NCI-H524 treated with DMSO at 0.1 percent for 48 hours (cell line): ENCODE measurements at places on chromosomes 13 and 19.

DNA sequence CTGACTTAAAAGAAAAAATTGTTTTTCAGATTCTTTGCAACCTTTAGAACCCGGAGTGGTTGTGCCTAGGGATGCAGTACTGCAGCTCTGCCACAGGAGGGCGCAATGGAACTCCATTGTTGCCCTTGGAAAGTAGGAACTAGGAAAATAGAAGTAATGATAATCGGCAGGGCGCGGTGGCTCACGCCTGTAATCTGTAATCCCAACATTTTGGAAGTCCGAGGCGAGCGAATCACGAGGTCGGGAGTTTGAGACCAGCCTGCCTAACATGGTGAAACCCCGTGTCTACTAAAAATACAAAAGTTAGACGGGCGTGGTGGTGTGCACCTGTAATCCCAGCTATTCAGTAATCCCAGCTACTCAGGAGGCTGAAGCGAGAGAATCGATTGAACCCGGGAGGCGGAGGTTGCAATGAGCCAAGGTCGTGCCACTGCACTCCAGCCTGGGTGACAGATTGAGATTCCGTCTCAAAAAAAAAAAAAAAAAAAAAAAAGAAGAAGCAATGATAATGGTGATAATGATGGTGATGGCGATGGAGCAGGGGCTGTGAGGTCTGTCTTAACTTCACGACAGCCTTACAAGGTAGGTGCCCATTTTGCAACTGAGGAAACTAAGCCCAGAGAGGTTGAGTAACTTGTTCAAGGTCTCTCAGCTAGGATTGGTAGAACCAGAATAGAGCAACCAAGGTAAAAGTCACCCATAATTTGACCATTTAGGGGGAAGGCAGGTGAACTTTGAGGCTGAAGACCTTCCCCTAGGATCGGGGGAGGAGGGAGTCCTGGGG lies 5.5 kb upstream of the ADAMTS10 start:
- no peak for DNase-seq

GRCh38 chr19:50745221-50745620 lies 22.1 kb downstream of the CLEC11A start:
- DNase-seq: no peak

GRCh38 chr13:28012896-28013295 lies 24.4 kb upstream of the URAD start:
- DNase-seq: no peak

DNA sequence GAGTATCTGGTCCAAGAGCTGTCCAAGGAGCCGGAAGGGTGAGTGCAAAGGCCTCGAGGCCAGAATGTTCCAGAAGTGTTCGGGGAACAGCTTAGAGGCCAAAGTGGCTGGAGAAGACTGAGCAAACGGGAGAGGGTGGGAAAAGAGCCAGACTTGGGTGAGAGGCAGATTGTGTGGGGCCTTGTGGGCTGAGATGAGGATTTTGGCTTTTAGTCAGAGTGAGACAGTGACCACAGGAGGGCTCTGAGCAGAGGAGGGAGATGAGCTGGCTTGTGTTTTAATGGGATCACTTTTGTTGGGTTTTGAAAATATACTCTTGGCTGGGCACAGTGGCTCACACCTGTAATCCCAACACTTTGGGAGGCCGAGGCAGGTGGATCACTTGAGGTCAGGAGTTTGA lies 5.6 kb downstream of the NANOS2 start:
- no peak for DNase-seq

GRCh38 chr13:114296902-114297301 lies 15.5 kb downstream of the UPF3A start:
- no peak for DNase-seq

GRCh38 chr13:27425158-27425917 lies 919 bp downstream of the GTF3A start:
- DNase-seq: no peak

- DNase-seq: no peak
Observed at GRCh38 chr19:1244693-1245451, 3.3 kb downstream of the ATP5F1D start.

DNA sequence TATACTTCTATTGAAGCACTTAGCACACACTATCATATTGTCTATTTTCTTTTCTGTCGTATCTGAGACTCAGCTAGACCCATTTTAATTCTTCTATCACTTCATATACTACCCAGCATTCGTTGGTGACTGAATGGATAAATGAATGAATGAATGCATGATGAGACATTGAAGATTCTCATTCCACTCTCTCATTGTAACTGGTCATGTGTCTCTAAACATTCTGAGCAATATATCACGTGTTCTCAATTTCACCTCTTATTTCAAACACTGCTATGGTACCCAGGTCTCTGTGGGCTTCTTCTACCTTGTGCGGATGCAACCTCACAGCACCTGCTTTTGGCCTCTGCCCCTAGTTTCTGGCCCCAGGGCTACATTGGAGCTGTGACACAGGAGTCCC lies 65.2 kb upstream of the USPL1 start:
- no peak for DNase-seq

DNA sequence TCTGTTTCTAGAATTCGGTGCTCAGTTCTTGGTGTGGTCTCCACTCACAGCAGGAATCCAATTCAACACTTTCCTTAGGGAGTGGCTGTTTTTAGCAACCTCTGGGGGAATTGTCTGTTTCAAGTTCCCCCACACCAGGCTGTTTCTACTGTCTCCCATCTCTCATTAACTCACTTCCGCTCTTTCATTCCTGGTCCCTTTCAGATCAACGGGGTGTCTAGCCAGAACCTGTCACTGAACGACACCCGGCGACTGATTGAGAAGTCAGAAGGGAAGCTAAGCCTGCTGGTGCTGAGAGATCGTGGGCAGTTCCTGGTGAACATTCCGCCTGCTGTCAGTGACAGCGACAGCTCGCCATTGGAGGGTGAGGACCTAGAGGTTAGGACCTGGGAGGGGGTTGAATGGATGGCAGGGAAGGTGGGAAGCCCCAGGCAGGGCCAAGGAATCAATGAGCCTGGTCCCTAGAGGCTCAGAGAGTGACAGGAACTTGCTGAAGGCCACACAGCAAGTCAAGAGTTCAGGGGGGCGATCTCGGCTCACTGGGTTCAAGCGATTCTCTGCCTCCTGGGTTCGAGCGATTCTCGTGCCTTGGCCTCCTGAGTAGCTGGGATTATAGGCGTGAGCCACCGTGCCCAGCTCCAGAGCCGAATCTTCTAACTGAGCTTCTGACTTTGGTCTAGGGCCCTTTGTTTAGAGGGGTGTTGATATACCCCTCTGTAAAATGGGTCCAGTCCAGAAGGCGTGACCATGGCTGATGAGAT lies 25.5 kb downstream of the TJP3 start:
- no peak for DNase-seq

- no peak for DNase-seq
Observed at GRCh38 chr13:113862931-113863523, 849 bp downstream of the GAS6 start.

GRCh38 chr13:46211116-46211482 lies 629 bp upstream of the LRRC63 start:
- no peak for DNase-seq

GRCh38 chr13:60427285-60427684 lies 30.3 kb downstream of the TDRD3 start:
- no peak for DNase-seq

GRCh38 chr19:46442808-46443450 lies 14.2 kb upstream of the PNMA8C start:
- DNase-seq: no peak

- no peak for DNase-seq
Observed at GRCh38 chr13:99829593-99830239, 141.9 kb downstream of the ZIC5 start.

DNA sequence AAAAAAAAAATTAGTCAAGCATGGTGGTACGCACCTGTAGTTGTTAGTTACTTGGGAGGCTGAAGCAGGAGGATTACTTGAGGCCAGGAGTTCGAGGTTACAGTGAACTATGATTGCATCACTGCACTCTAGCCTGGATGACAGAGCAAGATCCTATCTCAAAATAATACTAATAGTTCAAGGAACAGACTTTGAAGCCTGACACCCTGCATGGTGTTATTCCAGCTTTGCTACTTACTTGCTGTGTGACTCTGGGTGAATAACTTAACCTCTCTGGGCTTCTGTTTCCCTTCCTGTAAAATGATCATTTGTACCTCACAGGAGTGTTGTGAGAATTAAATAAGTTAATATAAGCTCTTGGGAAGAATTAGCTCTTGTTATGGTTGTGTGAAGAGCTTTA lies 3.5 kb upstream of the FOSB start:
- DNase-seq: no peak

DNA sequence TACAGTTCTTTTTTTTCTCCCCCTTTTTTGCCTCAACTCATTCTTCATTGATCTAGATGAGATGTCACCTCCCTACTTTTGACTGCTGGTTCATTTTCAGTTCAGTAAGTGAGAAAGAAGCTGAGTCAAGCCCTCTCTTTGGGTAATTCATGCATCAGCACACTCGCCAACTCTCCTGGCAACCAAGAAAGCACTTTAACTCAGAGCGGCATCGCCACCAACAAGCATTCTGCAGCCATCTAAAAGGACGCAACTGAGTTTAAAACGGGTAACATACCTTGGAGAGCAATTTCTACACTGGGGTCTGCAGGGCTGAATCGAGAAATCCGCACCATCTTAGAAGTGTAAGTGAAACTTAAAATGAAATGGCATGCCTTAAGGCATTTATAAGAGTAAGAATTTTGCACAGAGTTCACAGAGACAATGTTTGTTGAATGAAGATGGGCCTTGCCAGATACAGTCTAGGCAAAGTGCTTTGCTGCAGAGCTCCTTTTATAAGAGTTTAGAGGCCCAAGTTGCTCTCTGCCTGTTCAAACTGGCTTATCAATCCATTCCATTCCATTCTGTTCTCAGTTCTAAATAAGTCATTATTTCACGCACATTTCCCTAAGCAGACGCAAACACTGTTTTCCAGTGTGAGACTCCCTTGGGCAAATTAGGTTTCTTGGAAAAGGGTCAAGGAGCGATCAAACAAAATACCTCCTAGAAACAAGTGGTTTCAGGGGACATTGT lies 338.0 kb downstream of the ENOX1 start:
- DNase-seq: no peak

DNA sequence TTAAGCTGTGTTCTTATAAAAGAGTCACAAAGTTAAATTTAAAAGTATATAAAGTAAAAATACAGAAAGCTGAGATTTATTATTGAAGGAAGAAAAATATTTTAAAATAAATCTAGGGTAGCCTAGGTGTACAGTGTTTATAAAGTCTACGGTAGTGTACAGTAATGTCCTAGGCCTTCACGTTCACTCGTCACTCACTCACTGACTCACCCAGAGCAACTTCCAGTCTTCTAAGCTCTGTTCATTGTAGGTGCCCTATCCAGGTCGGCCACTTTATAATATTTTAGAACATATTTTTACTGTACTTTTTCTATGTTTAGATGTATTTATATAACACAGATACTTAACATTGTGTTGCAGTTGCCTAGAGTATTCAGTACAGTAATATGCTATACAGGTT lies 47.4 kb downstream of the NDFIP2 start:
- no peak for DNase-seq

DNA sequence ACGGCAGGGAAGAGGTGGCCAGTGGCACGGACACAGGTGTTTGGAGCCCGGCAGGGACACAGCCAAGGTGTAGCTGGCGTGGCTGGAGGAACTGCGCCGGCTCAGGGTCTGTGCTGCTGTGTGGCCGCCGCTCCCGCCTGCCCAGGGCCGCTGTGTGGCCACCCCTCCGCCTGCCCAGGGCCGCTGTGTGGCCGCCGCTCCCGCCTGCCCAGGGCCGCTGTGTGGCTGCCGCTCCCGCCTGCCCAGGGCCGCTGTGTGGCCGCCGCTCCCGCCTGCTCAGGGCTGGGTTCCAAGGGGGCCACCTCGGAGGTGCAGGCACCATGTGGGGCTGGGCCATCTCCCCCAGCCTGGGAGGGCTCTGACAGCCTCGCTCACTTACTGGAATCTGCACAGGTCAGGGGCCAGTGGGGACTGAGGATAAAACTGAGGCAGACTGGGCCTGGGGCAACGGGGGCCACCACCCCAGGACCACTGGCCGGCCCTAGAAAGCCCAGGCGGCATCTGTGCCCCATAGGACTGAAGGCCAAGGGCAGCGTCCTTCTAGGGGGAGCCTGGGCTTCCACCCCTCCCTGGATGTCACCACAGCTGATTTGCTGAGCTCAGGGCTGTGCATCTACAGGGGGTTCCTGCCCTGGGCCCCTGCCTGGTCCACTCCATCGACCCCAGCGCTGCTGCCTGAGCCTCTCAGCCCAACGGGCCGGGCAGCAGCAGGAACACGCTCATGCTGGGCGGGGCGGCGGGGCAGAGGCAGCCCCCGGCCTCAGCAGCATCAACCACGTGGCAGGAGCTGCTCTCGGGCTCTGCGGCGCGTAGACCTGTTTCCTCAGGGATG lies 21.5 kb downstream of the C13orf46 start:
- DNase-seq: no peak

DNA sequence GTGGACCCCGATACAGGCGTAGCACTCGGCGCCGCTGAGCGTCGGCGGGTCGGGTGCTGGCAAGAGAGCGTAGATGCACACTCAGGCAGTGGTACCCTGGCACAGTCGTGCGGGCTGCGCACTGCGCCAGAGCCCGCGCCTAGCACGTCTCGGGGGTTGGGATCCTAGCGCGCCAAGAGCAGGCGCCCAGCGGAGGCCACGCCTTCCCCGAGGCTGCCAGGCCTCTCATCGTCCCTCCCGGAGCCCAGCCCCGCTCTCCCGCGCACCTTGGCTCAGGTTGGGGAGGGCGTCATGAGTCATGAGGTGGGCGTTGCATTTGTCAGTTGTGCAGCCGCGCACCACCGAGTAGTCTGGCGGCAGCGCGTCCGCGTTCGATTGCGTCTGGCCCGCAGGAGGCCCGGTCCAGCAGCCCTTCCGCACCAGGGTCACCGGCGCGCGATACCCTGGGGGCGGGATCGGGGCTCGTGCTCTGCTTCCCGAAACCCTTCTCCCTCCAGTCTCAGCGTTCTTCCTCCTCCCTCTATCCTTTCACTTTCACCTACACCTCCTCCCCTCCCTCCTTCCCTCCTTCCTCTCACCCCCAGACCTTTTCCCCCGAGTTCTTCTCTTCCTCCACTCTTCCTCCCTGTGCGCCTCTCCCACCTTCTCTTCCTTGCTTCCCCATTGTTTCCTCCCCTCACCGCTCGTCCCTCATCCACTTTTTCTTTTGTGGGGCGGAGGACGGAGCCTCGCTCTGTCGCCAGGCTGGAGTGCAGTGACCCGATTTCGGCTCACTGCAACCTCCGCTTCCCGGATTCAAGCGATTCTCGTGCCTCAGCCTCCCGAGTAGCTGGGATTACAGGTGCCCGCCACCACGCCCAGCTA lies 3.5 kb downstream of the LYPD5 start:
- DNase-seq: no peak

- DNase-seq: no peak
Observed at GRCh38 chr19:34041925-34042521, 130.3 kb upstream of the LSM14A start.

DNA sequence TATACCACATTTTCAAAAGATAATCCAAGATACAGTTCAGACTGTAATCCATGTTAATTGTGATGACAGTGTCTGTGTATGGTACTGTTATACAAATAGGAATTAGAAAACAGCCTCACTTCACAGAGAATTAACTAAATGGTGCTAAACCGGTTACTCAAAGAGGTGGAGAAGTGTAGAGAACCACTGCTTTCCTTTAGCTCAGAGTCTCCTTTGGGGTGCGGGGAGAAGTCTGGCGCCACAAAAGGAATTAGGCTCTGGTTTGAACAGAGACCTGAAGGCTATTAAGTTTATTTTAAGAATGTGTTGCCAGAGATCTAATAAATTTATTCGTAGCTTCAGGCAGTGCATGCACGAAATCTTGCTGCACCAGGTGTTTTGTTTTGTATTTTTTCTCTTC lies 65.8 kb downstream of the FREM2 start:
- no peak for DNase-seq

- DNase-seq: no peak
Observed at GRCh38 chr19:5189318-5189607, 151.3 kb downstream of the PTPRS start.

- DNase-seq: peak; percentile 80
Observed at GRCh38 chr19:3036119-3036976, 7.3 kb upstream of the TLE2 start.
